ENCODE measurements at places on chromosomes 2 and 18.

DNA sequence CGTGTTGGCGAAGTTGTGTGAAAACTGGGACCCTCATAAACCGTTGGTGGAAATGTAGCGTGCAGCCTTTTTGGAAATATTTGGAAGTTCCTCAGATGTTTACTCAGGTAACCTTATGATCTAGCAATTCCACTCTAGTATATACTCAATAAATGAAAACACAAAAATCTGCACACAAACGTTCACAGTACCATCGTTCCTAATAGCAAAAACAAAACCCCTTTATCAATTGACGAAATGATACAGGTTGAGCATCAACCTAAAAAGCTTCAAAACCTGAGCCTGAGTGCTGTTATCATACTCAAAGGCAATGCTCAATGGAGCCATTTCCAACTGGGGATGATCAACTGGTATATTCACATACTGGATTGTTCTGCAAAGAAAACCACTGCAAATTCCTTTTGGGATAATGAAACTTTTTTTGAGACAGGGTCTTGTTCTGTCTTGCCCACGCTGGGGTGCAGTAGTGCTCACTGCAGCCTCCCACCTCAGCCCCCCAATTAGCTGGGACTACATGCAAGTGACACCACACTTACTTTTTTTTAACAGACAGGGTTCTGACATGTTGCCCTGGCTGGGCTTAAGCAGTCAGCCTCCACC, 777 bp upstream of the C18orf32 start:
- DNase-seq, result no peak

- DNase-seq, result no peak
Measured at GRCh38 chr2:6545795-6546194, 319.9 kb downstream of the CMPK2 start.

DNA sequence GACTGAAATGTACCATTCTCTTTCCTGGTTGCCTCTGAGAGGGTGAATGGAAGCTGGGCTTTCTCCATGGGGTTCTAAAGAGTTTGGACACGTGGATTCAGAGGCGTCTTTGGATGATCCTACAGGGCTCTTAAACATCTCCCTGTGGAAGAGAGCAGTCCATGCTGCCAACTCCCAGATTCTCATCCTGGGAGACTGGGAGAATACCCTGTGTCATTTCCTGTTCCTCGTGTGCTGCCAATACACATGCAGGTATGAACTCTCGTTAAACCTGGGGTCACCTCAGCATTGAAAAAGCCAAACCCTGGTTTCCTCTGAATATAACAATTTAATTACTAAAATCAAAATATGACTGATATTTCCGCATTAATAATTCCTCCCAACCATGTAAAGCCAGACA, 73.3 kb upstream of the NT5C1B start:
- DNase-seq, result no peak

DNA sequence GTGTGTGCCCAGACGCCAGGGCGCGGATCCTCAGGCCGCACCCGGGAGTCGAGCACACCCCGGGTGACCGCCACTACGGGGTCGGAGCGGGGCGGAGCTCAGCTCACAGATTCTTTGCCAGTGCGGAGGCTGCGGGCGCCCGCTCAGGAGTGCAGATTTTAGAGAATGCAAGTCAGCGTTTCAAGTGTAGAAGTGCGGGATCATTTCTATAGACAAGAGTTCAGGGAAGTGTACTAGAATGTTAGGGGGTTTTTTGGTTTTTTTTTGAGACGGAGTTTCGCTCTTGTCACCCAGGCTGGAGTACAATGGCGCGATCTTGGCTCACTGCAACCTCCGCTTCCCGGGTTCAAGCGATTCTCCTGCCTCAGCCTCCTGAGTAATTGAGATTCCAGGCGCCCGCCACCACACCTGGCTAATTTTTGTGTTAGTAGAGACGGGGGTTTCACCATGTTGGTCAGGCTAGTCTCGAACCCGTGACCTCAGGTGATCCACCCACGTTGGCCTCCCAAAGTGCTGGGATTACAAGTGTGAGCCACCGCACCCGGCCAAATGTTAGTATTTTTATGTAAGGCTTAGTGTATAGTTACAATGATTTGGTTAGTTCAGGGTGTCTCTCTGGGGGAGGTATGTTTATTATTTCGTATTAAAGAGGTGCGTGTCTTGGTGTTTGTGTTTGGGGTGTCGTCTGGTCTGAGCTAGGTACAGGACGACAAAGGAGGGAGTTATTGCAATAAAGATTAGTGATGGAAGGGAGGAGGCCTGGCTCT, 619 bp upstream of the FAM168B start:
- peak; percentile 68 for DNase-seq

GRCh38 chr2:204566439-204566838, 21.2 kb downstream of the PARD3B start:
- DNase-seq, result no peak

DNA sequence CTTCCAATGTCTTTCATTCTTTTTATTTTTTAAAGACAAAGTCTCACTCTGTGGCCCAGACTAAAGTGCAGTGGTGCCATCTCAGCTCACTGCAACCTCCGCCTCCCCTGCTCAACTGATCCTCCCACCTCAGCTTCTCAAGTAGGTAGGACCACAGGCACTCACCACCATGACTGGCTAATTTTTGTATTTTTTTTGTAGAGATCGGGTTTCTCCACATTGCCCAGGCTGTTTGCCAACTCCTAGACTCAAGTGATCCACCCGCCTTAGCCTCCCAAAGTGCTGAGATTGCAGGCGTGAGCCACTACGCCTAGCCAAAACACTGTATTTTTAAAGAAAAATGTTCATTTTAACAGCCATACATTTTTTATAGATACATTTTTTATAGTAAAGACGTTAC, 12.7 kb downstream of the GCKR start:
- DNase-seq, result no peak

GRCh38 chr2:226603606-226604005, 196.0 kb downstream of the IRS1 start:
- DNase-seq, result no peak

DNA sequence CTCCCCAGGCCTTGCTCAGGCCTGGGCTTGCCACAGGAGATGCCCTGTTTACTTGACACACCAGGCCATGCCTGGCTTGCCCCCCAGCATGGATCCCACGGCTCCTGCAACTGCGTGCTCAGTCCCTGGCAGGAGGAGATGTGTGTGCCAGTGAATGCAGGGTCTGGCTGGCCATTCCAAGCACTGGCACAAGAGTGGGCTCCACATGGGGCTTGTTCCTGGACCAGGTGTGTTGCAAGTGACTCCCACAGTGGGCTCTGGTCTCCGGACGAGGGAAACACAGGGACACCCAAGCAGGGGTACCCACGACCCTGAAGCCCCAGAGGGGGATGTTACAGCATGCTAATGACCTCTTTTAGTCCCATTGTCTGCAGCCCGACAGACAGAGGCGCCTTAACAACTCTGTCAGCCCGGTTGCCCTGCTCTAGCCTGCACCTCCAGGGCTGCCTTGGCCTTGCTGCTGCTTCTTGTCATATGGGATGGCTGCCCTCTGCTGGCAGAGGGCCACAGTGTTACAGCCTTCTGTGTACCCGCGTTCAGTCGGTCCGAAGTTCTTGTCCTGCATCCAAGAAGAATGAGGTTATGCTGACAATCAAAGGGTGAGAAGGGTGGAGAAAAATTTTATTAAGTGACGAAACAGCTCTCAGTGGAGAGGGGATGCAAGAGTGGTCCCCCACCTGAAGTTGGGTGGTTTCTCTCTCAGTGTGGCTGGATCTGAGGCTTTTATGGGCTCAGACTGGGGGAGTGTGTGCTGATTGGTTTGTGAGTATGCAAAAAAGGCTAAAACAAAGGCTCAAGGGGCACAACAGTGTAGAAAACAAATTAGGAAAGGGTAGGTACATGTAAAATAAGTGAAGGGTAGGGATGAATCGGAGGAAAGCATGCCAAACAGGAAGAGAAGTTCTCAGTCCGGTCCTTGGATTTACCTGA, 180.4 kb downstream of the MBD5 start:
- DNase-seq, result no peak

- DNase-seq, result no peak
Measured at GRCh38 chr2:176613323-176613987, 344.2 kb downstream of the MTX2 start.

- no peak for DNase-seq
Measured at GRCh38 chr2:55408098-55408882, 11.4 kb downstream of the CCDC88A start.

GRCh38 chr2:10080536-10081304, 509 bp upstream of the CYS1 start:
- DNase-seq, result no peak

DNA sequence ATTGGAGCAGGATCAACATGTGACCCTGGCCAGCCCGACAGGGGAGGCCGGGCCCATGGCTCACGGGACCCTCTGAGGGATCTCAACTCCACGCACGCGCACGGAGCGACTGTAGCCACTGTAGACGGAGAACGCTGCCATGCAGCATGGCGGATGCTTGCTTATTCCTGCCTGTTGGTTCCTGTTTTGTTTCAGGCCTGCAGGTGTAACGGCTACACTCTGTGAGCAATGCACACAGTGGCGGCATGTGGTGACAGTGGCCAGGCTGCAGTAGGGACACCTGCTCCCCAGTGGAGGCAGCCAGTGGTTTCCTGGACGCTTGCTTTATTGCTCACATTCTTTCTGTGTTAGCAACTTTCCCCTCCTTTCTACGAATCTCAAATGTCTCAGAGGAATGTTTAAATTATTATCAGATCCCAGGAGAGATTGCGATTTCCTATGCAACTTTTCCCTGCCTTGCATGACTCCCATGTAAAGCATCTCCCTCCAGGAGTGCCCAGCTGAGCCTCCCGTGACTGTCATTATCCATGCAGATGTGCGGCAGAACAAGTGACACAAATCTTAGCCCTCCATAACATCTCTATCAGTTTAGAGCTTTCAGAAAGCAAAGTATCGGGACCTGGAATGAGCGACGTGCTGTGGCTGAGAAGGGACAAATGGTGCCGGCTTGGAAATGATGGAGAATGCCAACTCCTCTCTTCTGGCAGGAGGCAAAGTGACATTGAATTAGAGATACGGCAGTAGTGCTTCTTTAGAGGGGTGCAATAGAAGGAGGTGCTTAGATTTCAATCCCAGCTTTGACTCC, 209.7 kb downstream of the ASB1 start:
- no peak for DNase-seq

DNA sequence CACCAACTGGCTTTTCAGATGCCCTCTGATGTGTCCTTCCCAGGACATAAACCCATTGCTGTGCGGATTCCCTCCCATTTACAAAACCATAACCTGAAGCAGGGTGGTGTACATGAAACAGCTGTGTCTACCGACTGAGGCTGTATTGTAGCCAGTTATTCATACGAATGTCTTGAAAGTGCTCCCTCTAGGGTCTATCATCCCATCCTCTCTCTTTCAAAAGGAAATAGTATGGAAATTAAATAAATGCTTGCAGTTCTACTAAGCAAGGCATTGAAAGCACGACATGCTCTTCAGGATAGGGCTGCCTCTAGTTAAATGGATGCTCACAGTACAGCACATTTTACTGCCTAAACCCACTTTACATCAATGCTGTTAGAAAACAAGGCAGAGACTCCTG, 112.2 kb upstream of the PXDN start:
- no peak for DNase-seq

DNA sequence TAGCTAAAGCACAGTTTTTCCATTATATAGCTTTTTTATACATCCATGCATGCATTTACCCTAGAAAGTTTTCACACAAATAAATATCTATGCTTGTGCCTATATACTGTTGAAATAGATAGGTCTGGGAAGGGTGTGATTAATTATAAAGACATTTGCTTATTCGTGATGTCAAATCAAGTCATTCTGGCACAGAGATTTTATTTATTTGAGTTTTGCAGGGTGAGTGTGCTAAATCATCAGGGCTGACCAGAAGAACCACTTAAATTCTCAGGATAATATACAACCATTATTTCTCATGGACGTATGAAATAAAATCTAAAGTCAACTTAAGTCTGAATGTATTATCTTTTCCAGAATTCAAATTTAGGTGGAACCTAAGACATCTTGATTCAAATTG, 295.5 kb downstream of the EPHA4 start:
- DNase-seq, result no peak

DNA sequence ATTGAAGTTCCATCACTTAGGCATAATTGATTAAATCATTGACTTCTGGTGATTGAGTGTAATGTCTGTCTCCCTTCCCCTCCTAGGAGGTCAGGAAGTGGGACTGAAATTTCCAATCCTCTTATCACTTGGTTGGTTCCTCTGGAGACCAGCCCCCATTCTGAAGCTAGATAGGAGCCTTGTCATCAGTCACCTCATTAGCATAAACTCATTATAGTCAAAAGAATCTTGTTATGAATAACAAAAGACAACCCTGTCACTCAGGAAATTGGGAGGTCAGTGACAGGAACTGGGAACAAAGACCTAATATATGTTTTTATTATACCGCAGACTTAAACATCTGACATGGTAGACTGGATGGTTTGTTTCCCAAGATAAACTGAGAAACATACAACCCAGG, 60.7 kb upstream of the GAREM2 start:
- no peak for DNase-seq

GRCh38 chr2:240922982-240923537, 16.9 kb downstream of the CROCC2 start:
- no peak for DNase-seq

GRCh38 chr2:152466041-152466440, 131.1 kb downstream of the FMNL2 start:
- no peak for DNase-seq

- DNase-seq, result no peak
Measured at GRCh38 chr2:212843409-212844199, 305.0 kb upstream of the ERBB4 start.

DNA sequence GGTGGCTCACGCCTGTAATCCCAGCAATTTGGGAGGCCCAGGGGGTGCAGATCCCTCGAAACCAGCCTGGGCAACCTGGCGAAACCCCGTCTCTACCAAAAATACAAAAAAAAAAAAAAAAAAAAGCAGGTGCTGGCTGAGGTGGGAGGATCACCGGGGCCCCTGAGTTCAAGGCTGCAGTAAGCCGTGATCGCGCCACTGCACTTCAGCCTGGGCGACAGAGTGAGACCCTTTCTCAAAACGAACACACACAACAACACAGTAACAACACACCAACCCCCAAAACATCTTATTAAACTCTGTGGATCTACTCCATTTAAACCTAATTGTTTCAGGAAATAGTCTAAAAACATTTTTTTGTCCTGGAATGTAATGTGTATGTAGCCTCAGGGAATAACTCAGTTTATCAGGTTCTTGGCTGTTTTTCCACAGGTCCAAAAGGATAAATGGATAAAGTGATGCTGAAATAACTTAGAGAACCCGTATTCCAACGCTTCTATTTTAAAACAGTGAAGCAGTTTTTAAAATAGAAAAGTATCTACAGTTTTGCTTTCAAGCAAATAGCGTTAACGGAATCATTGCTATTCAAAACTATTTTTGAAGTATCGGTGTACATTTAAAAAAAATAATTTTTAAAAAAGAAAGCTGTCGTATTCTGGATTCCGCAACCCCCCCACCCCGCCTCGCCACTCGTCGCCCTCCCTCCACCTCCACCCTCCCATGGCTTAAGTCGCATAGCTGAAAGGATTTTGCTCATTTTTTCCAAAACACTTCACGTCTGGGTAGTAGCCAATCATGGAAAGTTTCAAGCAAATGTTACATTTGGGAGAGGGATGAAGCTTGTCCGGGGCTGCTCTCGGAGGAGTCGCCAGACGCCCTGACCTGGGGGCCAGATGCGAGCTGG, 895 bp upstream of the GLS start:
- no peak for DNase-seq

- no peak for DNase-seq
Measured at GRCh38 chr2:88838165-88838635, 146.7 kb downstream of the RPIA start.

- no peak for DNase-seq
Measured at GRCh38 chr2:113692698-113693428, 63.6 kb downstream of the SLC35F5 start.

- DNase-seq, result no peak
Measured at GRCh38 chr2:181036848-181037603, 56.6 kb downstream of the UBE2E3 start.
